ENCODE measurements at places on chromosomes 3 and 15. TPM values are rescaled to one million over a fixed set of nuclear protein-coding genes. Genes with fewer than 3 reads are reported as not detected.
A peak's percentile ranks its signal among the peaks of the same experiment; 100 is the strongest.

Gene PDZRN3
- 71.9 TPM for total RNA-seq

- no peak for DNase-seq
- no peaks in the 10 kb centered on the region for H3K4me1 ChIP-seq
- no peak overlapping the region for H3K27ac ChIP-seq
- no peak overlapping the region for H3K4me3 ChIP-seq
- no peaks in the 10 kb centered on the region for H3K27me3 ChIP-seq
- no peaks in the 10 kb centered on the region for H3K36me3 ChIP-seq
Observed at GRCh38 chr3:136387031-136387430, 136.9 kb downstream of the PCCB start.

GRCh38 chr3:78139166-78139565 is 1099.3 kb downstream of the ROBO2 start:
- H3K27ac ChIP-seq = no peak overlapping the region
- no peak overlapping the region for H3K4me3 ChIP-seq
- H3K36me3 ChIP-seq = no peaks in the 10 kb centered on the region
- H3K27me3 ChIP-seq = no peaks in the 10 kb centered on the region
- DNase-seq = no peak

GRCh38 chr3:81585056-81585455 is 176.4 kb downstream of the GBE1 start:
- H3K27me3 ChIP-seq = no peaks in the 10 kb centered on the region
- no peak overlapping the region for H3K27ac ChIP-seq
- H3K4me1 ChIP-seq = no peaks in the 10 kb centered on the region
- no peak overlapping the region for H3K4me3 ChIP-seq
- peaks cover 9% of the 10 kb centered on the region for H3K36me3 ChIP-seq

DNA sequence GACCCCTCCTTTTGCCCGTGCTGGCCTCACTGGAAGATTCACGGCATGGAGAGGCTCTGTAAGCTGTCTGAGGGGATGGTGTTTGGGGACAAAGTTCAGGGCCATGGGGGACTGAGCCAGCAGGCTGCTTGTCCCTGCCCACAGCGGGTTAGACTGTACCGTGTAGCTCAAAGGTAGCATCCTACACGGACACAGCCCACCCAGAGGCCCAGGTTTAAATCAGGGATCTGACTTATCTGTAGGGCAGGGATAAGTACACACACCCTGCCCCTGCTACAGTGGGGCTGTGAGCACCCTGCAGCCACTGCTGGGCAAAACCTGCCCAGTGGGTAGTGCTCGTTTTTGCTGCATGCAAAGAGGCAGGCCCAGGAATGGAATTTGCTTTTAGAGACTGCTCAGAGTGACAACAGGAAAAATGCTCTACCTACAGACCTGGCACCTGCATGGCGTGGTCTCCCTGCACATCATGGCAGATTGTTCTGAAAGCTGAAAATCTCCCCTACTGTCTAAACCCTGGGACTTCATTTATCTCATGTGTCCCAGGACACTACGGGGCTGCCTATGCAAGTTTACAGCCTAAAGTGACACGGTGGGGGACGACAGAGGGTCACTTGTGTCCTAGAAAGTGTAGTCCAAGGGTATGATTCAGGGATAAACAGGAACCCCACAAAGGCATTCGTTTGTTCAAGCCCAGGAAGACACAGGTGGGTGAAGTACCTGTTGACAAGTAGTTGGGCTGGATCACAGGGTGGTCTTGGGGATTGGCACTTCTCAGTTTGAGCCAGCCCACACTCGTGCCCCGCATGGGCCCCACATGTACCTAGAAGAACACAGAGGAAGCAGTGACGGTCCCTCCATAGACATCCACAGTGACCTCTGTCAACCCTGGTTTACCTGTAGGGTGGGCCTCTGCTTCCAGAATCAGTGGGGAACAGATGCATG is 27.7 kb downstream of the CHDH start:
- no peak for DNase-seq
- no peaks in the 10 kb centered on the region for H3K4me1 ChIP-seq
- H3K36me3 ChIP-seq = no peaks in the 10 kb centered on the region
- no peaks in the 10 kb centered on the region for H3K27me3 ChIP-seq
- no peak overlapping the region for H3K4me3 ChIP-seq
- H3K27ac ChIP-seq = no peak overlapping the region

- H3K4me3 ChIP-seq = no peak overlapping the region
- H3K36me3 ChIP-seq = no peaks in the 10 kb centered on the region
- no peak for DNase-seq
- no peaks in the 10 kb centered on the region for H3K27me3 ChIP-seq
Observed at GRCh38 chr3:105608623-105609022, 241.9 kb downstream of the ALCAM start.

DNA sequence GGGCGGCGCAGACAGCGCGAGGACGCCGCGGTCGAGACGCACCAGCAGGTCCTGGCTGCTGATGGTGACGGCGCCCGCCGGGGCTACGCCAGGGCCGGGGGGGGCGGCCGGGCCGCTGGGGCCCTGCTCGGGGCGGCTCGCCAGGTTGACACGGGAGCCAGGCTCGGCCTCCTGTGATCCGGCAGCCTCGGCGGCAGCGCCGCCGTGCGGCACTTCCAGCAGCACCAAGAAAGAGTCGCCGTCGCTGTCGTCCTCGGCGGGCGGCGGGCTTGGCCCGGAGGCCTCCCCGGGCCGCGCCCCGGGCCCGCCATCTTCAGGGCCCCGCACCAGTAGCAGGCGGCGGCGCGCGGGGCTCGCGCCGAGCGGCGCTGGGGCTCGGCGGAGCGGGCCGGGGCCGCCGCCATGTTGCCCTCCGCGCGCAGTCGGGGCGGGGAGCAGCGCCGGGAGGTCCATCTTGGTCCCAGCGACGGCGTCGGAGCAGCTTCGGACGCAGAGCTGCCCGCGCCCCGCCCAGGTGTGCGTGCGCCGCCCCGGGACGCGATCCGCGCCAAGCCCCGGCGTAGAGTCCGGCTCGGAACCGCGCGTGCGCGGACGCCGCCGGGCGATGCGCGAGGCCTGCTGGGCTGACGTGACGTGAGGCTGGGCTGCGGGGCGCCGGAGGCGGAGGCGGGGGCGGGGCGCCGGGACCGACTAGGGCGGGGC is at the start of gene ZXDC:
TSS of gene ZXDC (minus strand) at position 479 of the 702 bp plus-strand sequence. CDS start at position 453, 26 bp downstream.
- H3K36me3 ChIP-seq = peaks cover 14% of the 10 kb centered on the region
- H3K4me1 ChIP-seq = peaks cover 35% of the 10 kb centered on the region
- DNase-seq = peak; percentile 69

DNA sequence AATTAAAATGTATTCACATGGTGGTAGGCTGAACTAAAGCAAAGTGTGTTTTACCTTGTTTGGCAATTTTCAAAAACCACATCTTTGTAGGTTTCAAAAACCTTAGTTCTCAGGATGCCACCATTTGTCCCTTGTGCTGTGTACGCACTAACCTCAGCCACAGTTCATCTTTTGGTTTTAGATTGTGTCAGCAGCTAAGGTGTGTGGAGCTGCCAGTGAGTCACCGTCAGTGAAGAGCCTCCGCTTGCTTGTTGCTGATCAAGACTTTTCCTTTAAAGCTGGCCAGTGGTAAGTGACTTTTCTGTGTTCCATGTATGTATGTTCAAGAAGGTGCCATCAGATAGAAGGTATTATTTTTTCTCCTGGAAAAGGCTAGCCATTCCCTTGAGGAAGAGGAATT is 21.1 kb downstream of the OXNAD1 start:
- no peak overlapping the region for H3K27ac ChIP-seq
- DNase-seq = no peak
- H3K27me3 ChIP-seq = no peaks in the 10 kb centered on the region
- no peaks in the 10 kb centered on the region for H3K36me3 ChIP-seq

Gene PP2D1
- not detected for total RNA-seq

Gene SUSD5
- 68.0 TPM for total RNA-seq

- no peaks in the 10 kb centered on the region for H3K4me1 ChIP-seq
- H3K27ac ChIP-seq = no peak overlapping the region
- no peak for DNase-seq
Observed at GRCh38 chr3:89847955-89848354, 740.5 kb downstream of the EPHA3 start.

DNA sequence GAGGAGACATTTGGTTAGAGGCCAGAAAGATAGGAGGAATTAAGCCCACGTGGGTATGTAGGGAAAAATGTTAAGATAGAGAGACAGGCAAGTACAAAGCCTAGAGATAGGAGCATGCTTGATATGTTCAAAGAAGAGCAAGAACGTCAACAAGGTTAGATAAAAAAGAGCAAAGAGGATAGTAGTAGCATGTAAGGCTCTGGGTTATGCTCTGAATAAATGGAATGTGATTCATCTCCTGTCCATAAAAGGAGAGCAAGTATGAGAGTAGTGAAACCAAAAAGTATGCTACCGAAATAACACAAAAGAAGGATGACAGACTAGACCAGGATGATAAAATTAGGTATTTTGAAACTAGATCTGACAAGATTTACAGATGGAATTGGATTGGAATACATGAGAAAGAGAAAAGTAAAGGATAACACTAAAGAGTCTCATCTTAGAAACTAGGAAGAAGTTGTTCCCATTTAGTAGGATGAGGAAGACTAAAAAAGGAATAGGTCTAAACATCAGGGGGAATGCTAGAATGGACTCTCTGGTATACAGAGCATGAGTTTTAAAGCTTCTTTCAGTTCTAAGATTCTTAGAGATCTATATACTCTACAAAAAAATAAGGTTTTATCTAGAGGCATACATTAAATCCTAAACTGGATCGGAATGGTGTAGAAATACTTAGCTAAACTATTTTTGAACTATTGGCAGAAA is 59.1 kb downstream of the TRPM7 start:
- H3K36me3 ChIP-seq = peaks cover 39% of the 10 kb centered on the region
- H3K4me1 ChIP-seq = no peaks in the 10 kb centered on the region
- DNase-seq = no peak
- H3K27ac ChIP-seq = no peak overlapping the region
- no peaks in the 10 kb centered on the region for H3K27me3 ChIP-seq

DNA sequence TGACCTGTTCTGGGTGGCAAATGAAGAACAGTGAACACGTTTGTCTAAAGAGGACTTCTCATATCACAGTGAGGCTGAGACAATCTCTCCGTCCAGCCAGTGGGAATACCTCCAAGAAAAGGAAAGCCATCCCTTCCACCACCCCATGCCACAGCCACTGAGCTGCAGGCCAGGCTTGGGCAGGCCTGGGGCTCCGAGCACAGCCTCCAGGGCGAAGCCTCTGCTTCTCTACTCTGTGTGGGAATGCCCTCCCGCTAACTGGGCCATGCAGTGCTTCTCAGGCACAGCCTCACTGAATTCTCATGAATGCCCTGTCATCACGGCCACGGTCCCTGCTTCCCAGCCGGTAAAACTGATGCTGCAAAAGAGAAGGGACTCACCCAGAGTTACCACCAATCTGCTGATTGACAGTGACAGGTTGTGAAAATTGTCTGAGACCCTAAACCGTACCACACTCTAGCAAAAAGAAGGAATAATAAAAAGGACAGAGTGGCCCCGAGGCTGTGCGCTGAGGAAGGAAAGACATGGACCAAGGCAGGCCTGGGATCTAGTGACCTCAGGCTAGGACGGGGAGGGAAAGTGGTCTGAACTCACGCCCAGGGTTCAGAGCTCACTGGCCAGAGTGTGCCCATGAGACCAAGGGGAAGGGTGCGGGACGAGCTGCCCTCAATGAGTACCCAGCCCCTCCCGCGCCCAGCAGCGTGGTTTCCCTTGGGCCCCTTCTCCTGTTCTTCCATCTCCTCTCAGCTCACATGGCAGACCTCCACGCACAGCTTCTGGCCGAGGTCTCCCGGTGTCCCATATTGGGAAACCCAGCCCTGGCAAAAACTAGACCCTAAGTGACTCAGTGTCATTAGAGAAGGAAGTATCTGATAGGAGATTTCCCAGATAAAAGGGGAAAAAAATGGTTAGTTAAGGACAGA is 52.8 kb downstream of the DHX30 start:
- DNase-seq = no peak
- no peaks in the 10 kb centered on the region for H3K27me3 ChIP-seq
- H3K36me3 ChIP-seq = peaks cover 88% of the 10 kb centered on the region
- no peak overlapping the region for H3K4me3 ChIP-seq
- H3K27ac ChIP-seq = peak overlapping the region; percentile 41
- H3K4me1 ChIP-seq = no peaks in the 10 kb centered on the region

GRCh38 chr3:71721651-71722157 is 3.5 kb downstream of the EIF4E3 start:
- no peaks in the 10 kb centered on the region for H3K27me3 ChIP-seq
- DNase-seq = no peak
- H3K4me1 ChIP-seq = no peaks in the 10 kb centered on the region
- no peak overlapping the region for H3K4me3 ChIP-seq

- no peaks in the 10 kb centered on the region for H3K27me3 ChIP-seq
- no peaks in the 10 kb centered on the region for H3K4me1 ChIP-seq
- H3K27ac ChIP-seq = no peak overlapping the region
- H3K36me3 ChIP-seq = no peaks in the 10 kb centered on the region
- DNase-seq = no peak
Observed at GRCh38 chr3:148042663-148043445, 633.7 kb downstream of the ZIC1 start.

Gene TRPC1
- total RNA-seq = 12.3 TPM

DNA sequence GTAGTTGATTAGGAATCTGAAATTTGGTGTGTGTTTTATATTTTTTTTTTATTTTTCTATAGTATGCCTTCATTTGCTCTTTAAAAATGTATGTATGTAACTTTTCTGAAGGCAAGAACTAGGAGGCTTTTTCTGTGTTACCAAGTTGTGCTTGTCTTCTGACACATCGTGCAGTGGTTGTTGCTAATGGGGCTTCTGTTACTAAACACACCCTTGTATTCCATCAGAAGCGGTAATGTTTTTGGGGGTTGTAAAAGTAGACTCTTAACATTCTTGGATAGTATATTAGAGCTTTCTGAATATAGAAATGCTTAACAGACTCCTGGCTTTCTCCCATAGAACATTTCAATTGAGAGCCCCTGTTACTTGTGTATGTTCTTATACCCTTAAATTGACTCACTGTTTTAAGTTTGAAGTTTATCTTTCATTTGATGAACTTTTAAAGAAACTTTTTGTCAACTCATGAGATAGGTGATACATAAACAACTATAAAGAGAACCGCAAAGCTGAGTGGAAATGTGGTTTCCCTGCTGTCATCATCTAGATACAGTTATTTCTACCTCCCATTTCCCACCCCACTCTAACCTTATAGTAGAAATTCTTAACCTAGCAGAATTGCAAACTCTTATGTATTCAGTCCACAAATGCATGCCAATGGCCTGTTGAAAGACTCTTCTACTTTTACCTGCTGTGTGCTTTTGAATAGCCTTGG is 2.5 kb downstream of the TIPARP start:
- H3K36me3 ChIP-seq = no peaks in the 10 kb centered on the region
- no peaks in the 10 kb centered on the region for H3K27me3 ChIP-seq
- DNase-seq = no peak
- H3K4me3 ChIP-seq = peak overlapping the region; percentile 70

GRCh38 chr15:40511093-40511471 is 40.3 kb downstream of the CHST14 start:
- no peaks in the 10 kb centered on the region for H3K27me3 ChIP-seq
- H3K27ac ChIP-seq = no peak overlapping the region
- no peaks in the 10 kb centered on the region for H3K36me3 ChIP-seq
- no peak for DNase-seq
- peaks cover 11% of the 10 kb centered on the region for H3K4me1 ChIP-seq
- peak overlapping the region; percentile 69 for H3K4me3 ChIP-seq

DNA sequence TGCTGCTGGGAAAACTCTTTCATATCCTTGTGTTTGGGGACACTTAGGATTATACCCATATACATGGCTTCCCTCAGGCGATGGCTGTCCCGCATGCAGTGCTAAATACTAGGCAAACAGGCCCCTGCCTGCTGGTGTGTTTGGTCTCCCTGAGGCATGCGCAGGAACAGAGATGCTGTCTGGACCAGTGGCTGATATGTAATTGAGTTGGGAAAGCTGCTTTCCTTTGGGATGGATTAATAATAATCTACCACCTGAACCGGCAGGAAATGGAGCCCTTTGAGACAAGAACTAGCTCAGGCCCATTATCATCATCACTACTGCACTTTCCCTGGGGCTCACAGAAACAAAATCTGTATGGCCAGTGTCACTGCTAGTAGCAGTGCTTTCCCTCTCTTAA is 18.0 kb downstream of the ZDHHC3 start:
- no peak overlapping the region for H3K4me3 ChIP-seq
- H3K36me3 ChIP-seq = peaks cover 16% of the 10 kb centered on the region
- H3K27ac ChIP-seq = no peak overlapping the region
- DNase-seq = no peak

Measured in ascending aorta (tissue), 2 donors.